Central memory CD8-positive, alpha-beta T cell (primary cell): ENCODE measurements at places on chromosomes 16 and 17.

DNA sequence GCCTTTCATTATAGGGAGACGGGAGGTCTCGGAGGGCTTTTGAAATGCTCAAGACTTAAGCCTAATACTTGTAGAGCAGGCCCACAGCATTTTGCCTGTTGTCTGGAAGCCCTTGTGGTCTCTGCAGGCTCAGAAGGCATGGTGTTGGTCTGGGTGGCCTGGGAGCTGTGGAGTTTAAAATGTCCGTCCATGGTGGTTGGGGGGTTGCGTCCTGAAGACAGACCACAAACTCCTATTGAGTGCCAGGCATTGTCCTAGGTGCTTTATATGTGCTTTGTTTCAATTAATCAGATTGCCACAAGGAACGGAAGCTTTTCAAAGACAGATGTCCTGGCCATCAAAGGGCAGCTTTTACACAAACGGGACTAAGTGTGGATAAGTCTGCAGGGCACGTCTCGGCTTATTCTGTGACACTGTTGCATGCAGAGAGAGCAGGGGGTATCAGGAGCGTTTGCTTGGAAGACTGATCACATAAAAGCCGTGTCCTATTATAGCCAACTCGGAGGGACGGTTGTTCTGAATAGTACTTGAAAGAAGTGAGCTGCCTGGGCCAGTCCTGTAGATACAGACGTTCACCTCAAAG is 7.8 kb downstream of the NTN1 start:
- DNase-seq, result no peak

- DNase-seq, result no peak
These were observed 8.1 kb upstream of the NKD1 start for GRCh38 chr16:50539822-50540710.

GRCh38 chr16:180101-180675 is at the start of gene HBQ1:
Gene HBQ1 (plus strand): TSS chr16:180459. CDS start chr16:180487, 28 bp downstream.
- DNase-seq, result no peak

DNA sequence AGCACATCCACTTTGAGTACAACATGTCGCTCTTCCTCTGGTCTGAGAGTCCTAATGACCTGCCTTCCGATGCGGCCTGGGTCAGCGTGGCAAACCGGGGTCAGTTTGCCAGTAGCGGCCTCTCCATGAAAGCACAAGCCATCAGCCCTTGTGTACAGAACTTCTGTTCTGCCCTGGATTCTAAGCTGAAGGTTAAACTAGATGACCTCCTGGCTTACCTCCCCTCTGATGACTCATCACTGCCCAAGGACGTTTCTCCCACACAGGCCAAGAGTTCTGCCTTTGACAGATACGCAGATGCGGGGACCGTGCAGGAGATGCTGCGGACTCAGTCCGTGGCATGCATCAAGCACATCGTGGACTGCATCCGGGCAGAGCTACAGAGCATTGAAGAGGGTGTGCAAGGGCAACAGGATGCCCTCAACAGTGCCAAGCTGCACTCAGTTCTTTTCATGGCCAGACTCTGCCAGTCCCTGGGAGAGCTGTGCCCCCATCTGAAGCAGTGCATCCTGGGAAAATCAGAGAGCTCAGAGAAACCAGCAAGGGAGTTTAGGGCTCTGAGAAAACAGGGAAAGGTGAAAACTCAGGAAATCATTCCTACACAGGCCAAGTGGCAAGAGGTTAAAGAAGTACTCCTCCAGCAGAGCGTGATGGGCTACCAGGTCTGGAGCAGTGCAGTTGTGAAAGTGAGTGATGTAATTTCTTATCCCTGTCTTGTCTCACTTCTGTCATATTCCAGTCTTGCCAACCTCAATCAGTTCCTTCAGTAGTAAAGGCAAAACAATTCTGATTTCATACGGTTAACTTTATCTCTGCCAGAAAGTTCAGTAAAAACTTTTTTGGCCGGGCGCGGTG is 8.6 kb downstream of the COG1 start:
- DNase-seq, result no peak

GRCh38 chr16:83238949-83239691 is 568.7 kb upstream of the HSBP1 start:
- no peak for DNase-seq

DNA sequence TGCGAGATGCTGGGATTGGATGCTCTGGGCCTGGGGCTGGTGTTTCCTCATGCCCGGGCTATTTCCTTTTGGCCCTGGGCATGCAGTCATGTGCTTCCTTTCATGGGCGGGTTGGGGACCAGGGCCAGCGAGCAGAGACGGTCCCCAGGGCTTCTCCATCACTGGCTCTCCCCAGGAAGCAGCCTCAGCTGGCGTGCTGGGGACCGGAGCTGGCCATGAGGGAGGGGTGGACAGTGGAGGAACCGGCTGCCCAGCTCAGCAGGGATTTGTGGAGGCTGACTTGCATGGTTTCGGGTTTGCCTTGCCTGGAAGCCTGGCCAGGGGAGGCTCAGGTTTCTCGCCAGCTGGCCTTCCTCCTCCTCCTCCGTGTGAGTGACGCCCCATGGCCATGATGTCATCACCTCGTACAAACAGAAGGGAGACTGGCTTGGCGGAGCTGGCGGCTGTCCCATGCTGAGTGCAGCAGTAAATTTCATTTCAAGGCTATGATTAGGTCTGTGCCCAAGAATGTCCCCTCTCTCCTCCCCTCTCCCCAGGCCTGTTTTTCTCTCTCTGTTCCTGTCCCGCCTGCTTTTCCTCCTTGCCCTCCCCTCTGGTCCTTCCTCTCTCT is 8.9 kb upstream of the TIMP2 start:
- no peak for DNase-seq
